ENCODE measurements at places on chromosomes 6 and 20. TPM values are rescaled to one million over a fixed set of nuclear protein-coding genes. Genes with fewer than 3 reads are reported as not detected.

GRCh38 chr20:11918391-11918845 lies 725 bp downstream of the BTBD3 start:
- DNase-seq = no peak

DNA sequence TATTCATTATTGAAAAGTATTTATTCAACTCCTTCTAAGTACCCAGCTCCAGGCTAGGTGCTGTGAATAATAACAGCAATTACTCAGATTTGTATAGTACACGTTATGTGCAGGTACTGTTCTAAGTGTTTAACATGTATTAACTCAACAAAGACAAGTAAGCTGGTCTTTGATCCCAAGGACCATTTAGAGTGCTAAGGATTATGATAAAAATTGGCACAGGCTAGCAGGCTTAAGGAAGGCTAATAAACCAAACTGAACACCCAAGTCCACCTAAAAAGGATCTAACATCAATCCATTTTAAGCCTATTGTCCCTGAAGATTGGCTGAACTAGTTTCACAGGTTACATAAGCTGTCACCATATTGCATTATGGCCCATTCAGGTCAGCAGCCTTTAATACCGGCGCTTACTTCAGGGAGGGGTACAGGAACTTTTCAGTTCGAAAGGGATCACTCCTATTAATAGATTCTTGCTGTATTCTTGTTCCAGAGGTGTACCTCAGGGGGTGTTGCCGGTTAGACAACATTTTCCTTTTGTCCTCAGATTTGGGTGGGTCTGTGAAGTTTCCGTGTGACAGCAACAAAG lies 99.0 kb upstream of the GMDS start:
- DNase-seq = no peak

DNA sequence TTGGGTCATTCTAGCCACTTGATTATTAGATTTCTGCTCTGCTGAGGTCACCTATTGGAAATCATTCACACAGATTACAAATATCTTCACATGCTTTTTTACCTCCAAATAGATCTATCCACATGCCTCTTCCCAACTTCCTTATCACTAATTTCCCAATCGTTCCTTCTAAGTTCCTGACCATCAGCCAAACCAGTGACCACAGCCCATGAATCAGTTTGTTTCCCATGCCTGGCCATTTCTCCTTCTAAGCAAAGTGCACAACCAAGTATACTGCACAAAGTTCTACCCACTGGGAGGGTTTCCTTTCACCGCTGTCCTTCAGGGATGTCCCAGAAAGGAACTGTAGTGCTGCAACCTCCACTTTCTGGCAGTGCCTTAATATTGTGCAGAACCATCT lies 140.5 kb upstream of the SYNDIG1 start:
- DNase-seq = no peak

DNA sequence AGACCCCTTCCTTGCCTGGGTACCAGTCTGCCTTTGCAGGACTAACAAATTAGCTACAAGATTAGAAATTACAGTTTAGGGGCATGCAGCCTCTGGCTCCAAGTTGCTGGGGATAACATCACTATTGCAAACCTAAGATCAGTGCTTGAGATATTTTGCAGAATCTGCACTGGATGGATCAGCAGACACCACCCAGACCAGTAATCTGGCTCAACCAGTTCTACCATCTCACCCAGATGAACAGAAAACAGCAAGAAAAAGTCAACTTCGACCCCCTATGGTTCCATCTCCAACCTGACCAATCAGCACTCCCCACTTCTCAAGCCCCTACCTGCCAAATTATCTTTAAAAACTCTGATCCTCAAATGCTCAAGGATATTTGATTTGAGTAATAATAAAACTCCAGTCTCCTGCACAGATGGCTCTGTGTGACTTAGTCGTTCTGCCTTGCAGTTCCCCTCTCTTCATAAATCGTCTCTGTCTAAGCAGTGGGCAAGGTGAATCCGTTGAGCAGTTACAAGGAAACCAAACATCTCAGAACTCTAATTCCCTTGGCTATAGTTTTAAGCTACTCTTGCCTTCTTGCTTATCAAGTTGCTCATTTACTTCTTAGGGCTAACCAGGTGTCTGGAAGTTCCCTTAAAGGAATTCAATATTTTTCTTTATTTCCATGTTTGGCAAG lies 16.1 kb upstream of the LMBRD1 start:
- no peak for DNase-seq

GRCh38 chr6:153024709-153025017 lies 22.2 kb upstream of the MTRF1L start:
- DNase-seq = no peak

GRCh38 chr6:83479389-83479788 lies 32.9 kb upstream of the PRSS35 start:
- no peak for DNase-seq

- DNase-seq = no peak
These were observed 628.0 kb upstream of the AGPAT4 start for GRCh38 chr6:161901740-161902426.

The PRL gene
- total RNA-seq = not detected

The HAO1 gene
- not detected for total RNA-seq

The TMEM151B gene
- total RNA-seq = 0.37 TPM

The CST5 gene
- total RNA-seq = not detected

Data from H4 (cell line).